ENCODE measurements at places on chromosomes 4 and X. TPM values are rescaled to one million over a fixed set of nuclear protein-coding genes. Genes with fewer than 3 reads are reported as not detected.

HMGB3 gene
- total RNA-seq, result 3.4 TPM

IBSP gene
- total RNA-seq, result not detected

MAP9 gene
- total RNA-seq, result 19.3 TPM

WDR17 gene
- 0.06 TPM for total RNA-seq

GLOD5 gene
- total RNA-seq, result not detected

ADH7 gene
- not detected for total RNA-seq

DAPP1 gene
- not detected for total RNA-seq

SULT1B1 gene
- not detected for total RNA-seq

TMEM185A gene
- total RNA-seq, result 17.2 TPM

FRG2 gene
- not detected for total RNA-seq

KCTD8 gene
- not detected for total RNA-seq

INPP4B gene
- total RNA-seq, result 1.6 TPM

DCAF4L1 gene
- 0.06 TPM for total RNA-seq

FRAS1 gene
- 2.7 TPM for total RNA-seq

GUCY1A1 gene
- 8.5 TPM for total RNA-seq

MMRN1 gene
- total RNA-seq, result 0.83 TPM

AGTR2 gene
- total RNA-seq, result not detected

UCP1 gene
- total RNA-seq, result not detected

FHDC1 gene
- total RNA-seq, result 0.06 TPM
